Effector memory CD4-positive, alpha-beta T cell (primary cell): ENCODE measurements at places on chromosomes 7 and 10.

DNA sequence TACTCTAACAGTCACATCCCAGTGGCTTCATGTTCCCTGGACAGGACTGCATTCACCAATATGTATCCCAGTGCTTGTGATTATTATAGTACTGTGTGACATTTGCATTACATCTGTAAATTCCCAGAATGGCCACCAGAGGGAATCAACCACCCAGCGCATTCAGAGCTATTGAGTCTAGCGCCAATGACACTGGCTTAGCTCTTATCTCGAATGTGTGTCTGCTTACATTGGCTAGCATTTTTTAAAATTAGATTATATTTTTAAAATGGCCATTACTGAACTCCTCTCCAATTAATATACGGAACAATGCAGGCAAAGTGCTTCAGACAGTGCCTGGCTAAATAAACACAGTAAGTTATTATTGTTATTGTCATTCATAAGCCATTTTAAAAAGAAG is 36.3 kb downstream of the TRIL start:
- peak; percentile 2 for DNase-seq

DNA sequence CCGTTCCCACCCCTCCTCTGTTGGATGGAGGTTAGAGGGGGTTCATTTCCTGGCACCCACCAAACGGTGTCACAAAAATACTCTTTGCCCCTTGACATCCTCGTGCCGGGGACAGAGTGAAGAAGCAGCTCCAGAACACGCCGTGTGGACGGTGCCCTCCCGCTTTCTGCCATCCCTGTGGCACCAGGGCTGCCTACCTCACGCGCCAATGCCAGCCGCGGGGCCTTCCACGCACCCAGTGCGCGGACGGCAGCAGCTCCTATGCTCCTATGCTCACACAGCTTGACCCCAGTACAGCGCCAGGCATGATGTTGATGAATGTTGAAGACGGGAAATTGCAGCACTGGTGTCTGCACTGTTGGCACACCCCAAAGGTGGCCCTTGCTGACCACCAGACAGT is 507.2 kb upstream of the FOXK1 start:
- no peak for DNase-seq

DNA sequence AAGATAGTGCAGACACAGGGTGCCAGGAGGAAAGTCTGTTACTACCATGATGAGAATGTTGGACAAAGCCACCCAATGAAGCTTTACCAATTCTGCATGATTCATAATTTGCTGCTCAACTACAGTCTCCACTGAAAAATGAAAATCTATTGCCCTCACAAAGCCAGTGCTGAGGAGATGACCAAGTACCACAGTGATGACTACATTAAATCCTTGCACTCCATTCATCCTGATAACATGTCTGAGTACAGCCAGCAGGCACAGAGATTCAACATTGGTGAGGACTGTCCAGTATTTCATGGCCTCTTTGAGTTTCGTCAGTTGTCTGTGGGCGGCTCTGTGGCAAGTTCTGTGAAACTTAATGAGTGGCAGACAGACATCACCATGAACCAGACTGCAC is 144.0 kb downstream of the PLCE1 start:
- DNase-seq = no peak

DNA sequence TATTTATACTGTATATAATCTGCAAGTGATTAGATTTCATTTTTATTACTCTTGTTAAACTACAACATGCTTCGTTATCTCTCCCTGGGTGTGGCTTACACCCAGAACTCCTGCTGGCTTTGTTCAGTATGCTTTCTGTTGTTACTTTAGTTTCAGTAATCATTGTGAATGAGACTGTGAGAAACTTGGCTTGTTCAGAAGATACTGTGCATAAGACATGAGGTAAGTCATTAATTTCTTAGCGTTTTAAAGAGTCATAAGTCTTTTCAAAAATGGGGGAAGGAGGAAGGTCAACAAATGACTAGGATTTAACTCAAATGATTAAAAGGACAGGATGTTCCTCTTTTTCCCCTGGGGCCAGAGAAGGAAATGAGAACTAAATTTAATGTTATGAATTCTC is 11.6 kb upstream of the ADD3 start:
- no peak for DNase-seq

DNA sequence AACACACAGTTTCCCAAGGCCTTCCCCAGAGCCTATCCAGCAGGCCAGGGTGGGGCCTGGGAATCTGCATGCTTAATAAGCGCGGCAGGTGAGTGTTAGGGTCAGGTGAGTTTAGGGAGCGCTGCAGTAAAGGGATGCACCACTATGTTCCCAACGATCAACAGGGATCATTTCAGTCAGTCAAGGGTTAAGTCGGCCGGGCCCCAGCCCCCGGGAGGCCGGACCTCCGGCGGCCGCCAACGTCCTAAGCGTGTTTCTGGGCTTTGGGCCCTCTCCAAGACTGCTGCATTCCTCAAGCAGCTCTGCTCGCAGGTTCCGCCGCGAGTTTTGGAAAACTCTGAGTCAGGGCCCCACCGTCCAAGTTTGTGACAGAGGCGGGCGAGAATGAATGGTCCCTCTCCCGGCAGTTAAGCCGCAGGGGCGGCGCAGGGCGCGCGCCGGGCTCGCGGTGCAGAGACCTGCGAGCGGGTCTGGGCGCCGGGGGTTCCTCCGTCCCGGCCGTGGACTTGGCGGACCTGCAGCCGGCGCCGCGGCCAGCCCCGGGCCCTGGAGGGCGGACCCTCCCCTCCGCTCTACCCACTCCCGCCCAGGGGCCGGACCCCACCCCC is 81.6 kb downstream of the ARHGAP22 start:
- DNase-seq = no peak
